ACHN (cell line): ENCODE measurements at places on chromosomes 7 and 10.

GRCh38 chr7:80596933-80597517, 41.4 kb upstream of the CD36 start:
- no peak for DNase-seq

DNA sequence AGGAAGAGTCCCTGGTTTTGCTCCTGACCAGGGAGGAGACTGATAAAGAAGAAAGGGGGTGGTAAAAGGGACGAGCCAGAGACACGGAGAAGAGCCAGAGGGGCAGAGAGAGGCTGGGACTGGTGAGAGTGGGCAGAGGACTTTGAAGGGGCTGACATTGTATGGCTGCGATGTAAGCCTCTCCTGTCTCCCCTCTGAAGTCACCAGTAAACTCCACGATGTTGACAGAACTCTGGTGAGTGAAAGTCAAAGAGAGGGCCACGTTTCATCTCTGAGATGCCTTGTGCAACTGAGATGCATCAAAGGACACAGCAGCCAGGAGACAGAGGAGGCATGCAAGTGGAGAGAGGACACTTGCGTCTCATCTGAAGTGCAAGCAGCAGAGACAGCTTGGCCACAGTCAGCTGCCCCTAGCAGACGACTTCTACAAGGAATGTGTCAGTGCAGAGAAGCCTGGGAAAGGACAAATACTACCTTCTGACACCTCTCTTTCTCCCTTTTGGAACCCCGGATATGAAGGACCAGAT, 54.3 kb downstream of the SMKR1 start:
- DNase-seq = no peak

GRCh38 chr7:31950091-31950755, 120.0 kb downstream of the PDE1C start:
- DNase-seq = no peak

DNA sequence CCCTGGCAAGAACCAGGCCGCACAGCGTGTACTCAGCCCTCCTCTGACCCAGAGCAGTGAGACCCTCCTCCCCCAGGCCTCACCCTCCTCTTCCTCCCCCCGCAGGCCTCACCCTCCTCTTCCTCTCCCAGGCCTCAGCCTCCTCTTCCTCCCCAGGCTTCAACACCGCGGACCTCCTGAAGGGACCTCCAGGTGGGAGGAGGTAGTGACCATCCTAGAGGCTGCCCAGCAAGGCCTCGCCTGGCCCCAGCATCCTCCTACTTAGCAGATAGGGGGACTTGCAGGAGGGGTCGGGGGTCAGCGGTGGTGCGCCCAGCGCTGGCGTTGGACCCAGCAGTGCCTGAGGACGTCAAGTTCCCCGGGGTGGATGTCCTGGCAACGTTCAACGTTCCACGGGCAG, 270.8 kb downstream of the ELFN1 start:
- no peak for DNase-seq

GRCh38 chr10:76950354-76950753, 687.3 kb downstream of the KCNMA1 start:
- no peak for DNase-seq

DNA sequence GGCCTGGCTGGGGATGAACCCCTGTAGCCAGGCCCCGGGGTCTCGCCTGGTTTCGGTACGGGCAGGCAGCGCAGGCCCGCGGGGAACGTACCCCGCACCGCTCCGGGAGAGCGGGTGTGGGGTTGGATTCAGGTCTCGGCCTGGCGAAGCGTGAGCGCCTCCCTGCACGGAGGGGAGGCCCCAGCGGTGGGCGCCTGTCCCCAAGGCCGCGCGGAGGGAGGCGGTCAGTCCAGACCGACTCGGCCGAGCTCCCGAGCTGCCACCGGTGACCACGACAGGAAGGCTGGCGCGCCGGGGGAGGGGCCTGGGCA, 378 bp upstream of the INPP5F start:
- no peak for DNase-seq

- DNase-seq = no peak
These were observed 93.3 kb downstream of the EMX2 start for GRCh38 chr10:117635826-117636225.

GRCh38 chr7:70230761-70231160, 632.5 kb downstream of the AUTS2 start:
- DNase-seq = no peak

DNA sequence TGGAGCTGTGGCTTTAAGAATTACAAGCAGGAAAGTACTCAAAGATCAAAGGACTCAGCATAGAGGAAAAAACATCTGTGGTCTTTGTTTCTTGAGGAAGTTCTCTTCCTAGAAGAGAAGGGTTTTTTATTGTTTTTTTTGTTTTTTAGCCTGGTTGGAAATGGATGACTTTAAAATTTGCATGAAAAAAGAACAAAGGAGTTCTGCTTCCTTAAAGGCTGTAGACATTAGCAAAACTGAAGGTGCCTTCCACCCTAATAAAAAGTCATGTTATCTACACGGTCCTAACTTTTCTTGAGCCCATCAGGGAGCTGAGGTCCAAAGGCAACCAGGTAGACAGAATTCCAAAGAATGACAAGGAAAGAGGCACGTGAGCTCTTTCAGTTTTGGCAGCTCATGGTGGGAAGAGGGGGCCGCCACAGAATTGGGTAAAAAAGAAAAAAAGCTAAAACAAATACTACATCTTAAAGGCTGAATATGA, 356.6 kb downstream of the SH2D4B start:
- no peak for DNase-seq

GRCh38 chr10:45008524-45009161, 7.9 kb downstream of the ZNF22 start:
- DNase-seq = peak; percentile 87

DNA sequence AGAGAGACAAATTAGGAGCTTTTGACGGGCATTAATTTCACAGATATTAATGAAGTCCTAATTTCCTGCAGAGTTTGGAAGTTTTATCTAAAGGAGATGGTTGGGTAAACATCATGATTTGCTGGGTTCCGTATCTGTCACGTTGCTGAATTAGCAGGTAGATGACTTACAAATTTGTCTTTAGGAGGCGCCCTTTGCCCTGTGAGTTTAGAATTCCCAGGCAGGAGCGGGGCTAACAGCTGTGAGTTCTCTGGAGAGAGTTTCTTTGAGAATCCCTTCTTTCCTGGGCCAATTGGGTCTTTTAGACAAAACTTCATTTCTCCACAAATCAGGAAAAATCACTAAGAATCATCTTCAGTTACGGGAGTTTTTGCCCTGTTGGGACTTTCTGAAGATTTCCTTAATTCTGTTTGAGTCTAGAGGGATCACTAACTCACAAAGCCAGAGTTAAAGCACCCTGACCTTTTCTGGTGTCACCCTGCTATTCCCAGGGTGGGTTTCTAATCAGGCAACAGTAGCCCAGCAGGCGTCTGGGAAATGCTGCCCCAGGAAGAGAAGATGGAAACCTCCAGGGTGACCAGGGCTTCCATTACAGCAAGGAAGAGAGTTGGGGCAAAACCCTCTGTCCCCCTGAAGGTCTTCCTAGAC, 63.7 kb downstream of the PRKCQ start:
- DNase-seq = no peak

DNA sequence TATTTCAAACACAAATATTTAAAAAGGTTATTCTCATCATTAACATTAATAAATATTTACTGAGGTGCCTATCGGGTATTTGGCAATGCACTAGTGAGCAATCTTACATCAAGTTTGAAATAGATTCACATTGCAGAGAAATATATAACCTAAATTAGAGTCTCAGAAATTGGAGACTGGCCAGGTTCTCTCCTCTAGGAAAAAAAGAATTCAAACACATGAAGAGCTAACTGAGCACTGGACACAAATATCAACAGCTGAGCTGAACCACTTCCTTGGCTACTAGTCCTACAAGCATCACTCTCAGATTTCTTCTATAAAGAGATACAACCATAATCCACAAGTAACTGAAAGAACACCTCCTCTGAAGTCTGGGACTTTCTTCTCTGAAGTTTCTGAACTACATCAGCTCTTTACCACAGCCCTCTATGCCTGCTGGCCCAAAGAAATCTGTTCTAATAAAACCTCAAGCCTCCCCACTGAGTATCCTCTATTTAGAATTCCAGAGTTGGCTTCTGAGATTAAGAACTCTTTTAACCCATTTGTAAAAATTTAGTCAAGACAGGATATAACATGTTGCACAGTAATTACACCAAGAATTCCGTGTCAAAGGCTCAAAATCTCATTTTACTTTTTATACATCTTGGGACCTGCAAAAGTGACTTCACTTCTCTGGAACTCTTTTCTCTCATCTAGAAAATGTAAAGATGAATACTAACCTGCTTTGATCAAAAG, 45.2 kb downstream of the MTERF1 start:
- DNase-seq = no peak

GRCh38 chr7:152158801-152159587, 133.5 kb downstream of the GALNT11 start:
- no peak for DNase-seq

DNA sequence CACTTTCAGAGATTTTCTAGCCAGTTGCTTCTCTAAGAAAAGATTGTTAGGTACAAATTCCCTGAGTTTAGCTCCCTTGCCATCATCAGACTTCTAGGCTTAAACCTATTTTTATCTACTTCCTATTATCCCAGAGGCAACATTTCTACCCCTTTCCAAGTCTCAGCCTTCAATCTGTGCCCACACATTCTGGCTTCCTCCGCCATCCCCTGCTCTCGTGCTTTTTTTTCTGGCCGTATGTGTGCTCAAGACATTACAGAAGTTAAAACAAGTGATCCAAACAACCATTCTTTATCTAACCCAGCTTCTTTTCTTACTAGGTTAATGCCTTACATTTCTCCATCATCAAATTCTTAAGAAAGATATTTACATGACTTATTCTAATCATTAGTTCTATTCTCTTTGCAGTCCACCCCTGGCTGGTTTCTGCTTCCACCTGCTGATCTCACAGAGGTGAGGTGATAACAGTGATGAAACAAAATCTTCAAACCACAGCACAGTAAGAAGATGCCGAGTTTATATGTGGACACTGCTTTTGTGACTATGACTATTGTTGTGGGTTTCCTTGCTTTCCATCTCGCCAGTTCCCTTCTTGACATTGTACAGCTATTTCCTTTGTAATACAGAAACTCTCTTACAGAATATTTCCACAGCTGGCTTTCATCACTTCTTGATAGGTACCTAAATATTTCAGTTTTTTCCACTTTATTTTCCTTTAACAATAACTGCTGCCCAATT, 18.3 kb upstream of the CDK6 start:
- DNase-seq = no peak

- DNase-seq = peak; percentile 74
These were observed 3.8 kb upstream of the DDX50 start for GRCh38 chr10:68897336-68897741.

DNA sequence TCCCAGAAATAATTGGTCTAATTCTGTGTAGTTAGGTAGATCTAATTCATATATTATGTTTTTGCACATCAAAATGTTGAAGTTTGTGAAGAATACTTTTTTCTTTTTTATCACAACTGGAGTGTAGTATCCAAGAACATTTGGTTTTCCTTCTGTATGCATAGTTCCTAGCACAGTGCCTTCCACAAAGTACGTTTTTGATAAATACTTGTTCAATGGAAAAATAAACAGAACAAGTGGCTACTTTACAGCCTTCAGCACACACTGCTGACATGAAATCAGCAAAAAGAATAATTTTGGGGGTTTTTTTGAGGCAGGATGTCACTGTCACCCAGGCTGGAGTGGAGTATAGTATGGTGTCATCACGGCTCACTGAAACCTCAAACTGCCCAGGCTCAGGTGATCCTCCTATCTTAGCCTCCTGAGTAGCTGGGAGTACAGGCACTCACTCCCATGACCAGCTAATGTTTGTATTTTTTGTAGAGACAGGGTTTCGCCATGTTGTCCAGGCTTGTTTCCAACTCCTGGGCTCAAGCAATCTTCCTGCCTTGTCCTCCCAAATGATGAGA, 27.9 kb downstream of the TARP start:
- DNase-seq = no peak

DNA sequence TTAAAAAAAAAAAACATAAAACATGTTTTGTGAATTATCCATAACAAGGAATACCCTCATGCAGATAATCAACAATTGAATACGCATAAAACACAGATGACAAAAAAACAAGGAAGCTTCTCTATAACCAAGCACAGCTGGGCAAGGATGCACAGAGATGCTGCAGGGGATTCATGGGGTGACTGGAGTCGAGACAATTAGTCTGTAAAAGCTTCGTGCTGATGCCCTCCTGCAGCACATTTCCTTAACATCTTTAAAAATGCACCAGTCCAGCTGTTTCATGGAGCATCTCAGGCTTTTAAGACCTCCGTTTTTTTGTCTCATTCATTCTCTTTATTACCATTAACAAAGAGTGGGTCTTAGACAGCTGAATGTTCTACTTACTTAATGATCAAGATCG, 794.0 kb upstream of the C7orf33 start:
- DNase-seq = no peak

GRCh38 chr10:1454428-1454827, 282.9 kb downstream of the ADARB2 start:
- no peak for DNase-seq

DNA sequence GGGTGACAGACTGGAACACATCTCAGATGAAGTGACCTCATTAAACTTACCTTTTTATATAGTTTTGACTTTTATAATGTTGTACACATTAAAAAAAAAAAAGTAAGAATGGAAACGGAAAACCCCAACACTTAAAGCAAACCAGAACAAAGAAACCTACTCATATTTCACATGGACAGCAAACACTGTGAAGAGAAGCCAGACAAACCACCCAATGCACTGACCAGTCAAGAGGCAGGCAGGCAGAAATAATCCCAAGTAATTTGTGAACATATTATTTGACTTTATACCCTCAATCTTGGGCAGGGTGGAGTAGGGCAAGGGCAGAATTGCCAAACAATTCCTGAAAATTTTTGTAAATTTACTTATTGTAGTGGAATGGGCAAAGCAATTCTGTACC, 39.8 kb downstream of the WAPL start:
- no peak for DNase-seq

GRCh38 chr7:113891031-113891350, 27.8 kb downstream of the PPP1R3A start:
- DNase-seq = no peak

DNA sequence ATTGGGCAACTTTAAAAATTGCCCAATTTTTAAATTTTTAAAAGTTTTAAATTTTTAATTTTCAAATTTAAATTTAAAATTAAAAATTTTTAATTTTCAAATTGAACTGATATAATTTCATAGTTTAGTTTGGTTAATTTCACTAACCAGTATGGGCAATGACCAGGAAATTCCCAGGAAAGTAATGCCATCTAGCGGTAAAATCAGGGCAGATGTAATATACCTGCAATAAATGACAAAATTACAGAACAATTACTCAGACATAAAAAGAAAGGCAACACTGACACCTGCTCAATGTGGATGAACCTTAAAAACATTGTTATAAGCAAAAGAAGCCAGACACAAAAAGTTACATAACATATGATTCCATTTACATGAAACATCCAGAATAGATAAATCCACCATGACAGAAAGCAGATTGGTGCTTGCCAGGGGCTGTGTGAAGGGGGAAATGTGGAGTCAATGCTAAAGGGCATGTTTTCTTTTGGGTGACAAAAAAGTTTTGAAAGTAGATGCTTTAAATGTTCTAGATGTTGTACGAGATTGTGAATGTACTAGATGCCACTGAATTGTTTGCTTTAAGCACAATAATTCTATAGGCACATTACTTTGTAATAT, 28.6 kb upstream of the SLC16A12 start:
- DNase-seq = peak; percentile 64
